ENCODE measurements at places on chromosomes 2 and 18. TPM values are rescaled to one million over a fixed set of nuclear protein-coding genes. Genes with fewer than 3 reads are reported as not detected.

RGPD3 gene
- total RNA-seq: 0.60 TPM

IL1R2 gene
- 0.15 TPM for total RNA-seq

HNMT gene
- 129 TPM for total RNA-seq

CCDC68 gene
- 8.9 TPM for total RNA-seq

RAPH1 gene
- total RNA-seq: 6.8 TPM

CCDC150 gene
- 0.99 TPM for total RNA-seq

CYP26B1 gene
- 4.4 TPM for total RNA-seq

CNDP1 gene
- total RNA-seq: 0.13 TPM

SKOR2 gene
- total RNA-seq: not detected

FZD7 gene
- 18.4 TPM for total RNA-seq

ITGA4 gene
- total RNA-seq: 1.0 TPM

ARL4C gene
- total RNA-seq: 5.5 TPM

B3GNT7 gene
- total RNA-seq: 14.3 TPM

RABL2A gene
- total RNA-seq: 22.3 TPM

MC2R gene
- not detected for total RNA-seq

PAX3 gene
- total RNA-seq: not detected

TMEM200C gene
- total RNA-seq: 1.1 TPM

OXER1 gene
- total RNA-seq: 6.0 TPM

GRCh38 chr2:233837694-233838229, 16.6 kb downstream of the HJURP start:
- no peaks in the 10 kb centered on the region for H3K27me3 ChIP-seq
- DNase-seq: no peak
- H3K27ac ChIP-seq: no peak overlapping the region
- no peaks in the 10 kb centered on the region for H3K4me1 ChIP-seq
- H3K36me3 ChIP-seq: no peaks in the 10 kb centered on the region
- H3K4me3 ChIP-seq: no peak overlapping the region

- no peak overlapping the region for H3K4me3 ChIP-seq
- H3K4me1 ChIP-seq: peaks cover 7% of the 10 kb centered on the region
- H3K27ac ChIP-seq: no peak overlapping the region
- H3K27me3 ChIP-seq: no peaks in the 10 kb centered on the region
- no peak for DNase-seq
Observed at GRCh38 chr2:226658555-226658954, 141.1 kb downstream of the IRS1 start.

GRCh38 chr2:41856946-41857345, 190.9 kb upstream of the PKDCC start:
- H3K4me3 ChIP-seq: no peak overlapping the region
- H3K36me3 ChIP-seq: no peaks in the 10 kb centered on the region
- H3K27ac ChIP-seq: no peak overlapping the region
- H3K27me3 ChIP-seq: no peaks in the 10 kb centered on the region

DNA sequence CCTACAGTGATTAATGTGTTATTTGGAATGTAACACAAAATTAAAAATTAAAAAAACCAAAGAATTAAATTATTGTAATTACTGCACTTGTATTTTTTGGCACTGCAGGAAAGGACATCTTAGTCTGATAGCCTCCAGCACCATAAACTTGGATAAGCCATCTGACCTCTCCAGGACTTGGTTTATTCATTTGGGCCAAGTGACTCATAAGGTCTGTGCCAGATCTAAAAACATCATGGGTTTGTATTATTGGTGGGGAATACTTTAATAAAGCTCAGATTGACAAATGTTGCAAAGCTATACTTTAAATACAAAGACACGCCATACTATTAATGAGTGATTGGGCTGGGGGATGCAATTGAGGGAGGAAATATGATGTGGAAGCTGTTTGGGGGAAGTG, 225.2 kb downstream of the ZNF521 start:
- H3K27ac ChIP-seq: no peak overlapping the region
- no peak for DNase-seq
- H3K27me3 ChIP-seq: no peaks in the 10 kb centered on the region
- no peak overlapping the region for H3K4me3 ChIP-seq
- no peaks in the 10 kb centered on the region for H3K4me1 ChIP-seq

- H3K27ac ChIP-seq: no peak overlapping the region
- no peak for DNase-seq
- H3K4me1 ChIP-seq: peaks cover 3% of the 10 kb centered on the region
Observed at GRCh38 chr18:25876330-25876948, 214.0 kb downstream of the SS18 start.

- no peak overlapping the region for H3K27ac ChIP-seq
- DNase-seq: no peak
- no peaks in the 10 kb centered on the region for H3K36me3 ChIP-seq
- no peaks in the 10 kb centered on the region for H3K4me1 ChIP-seq
- H3K27me3 ChIP-seq: no peaks in the 10 kb centered on the region
Observed at GRCh38 chr2:186637497-186637800, 47.6 kb downstream of the ITGAV start.

DNA sequence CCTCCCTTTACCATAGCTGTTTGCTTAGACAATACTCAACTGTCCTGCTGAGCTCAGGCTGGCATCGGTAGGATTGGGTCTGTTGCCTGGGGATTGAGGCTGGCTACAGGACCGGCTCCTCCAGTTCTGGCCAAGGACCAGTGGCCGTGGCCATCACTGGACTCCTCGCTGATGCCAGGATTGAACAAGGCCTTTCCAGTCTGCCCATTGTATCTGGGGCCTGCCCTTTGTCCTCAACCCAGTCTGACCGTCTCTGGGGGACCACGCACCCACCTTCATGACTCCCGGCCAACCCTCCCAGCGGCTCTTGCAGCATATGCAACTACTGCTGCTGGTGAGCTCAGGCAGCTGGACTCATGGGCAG, 28.7 kb downstream of the SH2D6 start:
- H3K27ac ChIP-seq: no peak overlapping the region
- H3K36me3 ChIP-seq: no peaks in the 10 kb centered on the region
- H3K4me1 ChIP-seq: peaks cover 16% of the 10 kb centered on the region
- H3K27me3 ChIP-seq: no peaks in the 10 kb centered on the region

DNA sequence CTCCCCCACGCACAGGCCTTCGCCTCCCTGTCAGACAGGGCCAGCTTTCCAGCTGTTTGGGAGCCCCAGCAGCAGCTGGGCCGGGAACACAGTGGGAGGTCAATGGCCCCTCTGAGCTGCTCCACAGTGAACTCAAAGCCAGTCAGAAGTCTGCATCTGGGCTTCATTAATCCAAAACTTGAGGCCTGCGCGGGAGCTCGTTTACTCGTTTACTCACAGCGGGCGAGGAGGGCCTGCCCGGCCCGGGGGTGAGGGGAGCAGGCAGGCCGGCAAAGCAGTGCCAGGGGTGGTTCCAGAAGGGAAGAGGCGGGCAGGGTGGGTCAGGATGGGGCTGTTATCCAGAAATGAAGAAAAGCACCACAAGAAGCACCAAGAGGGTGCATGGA, 36.8 kb upstream of the SEMA4C start:
- no peaks in the 10 kb centered on the region for H3K36me3 ChIP-seq
- H3K27ac ChIP-seq: peak overlapping the region; percentile 78
- peak overlapping the region; percentile 11 for H3K4me3 ChIP-seq

- no peaks in the 10 kb centered on the region for H3K36me3 ChIP-seq
- H3K4me1 ChIP-seq: peaks cover 15% of the 10 kb centered on the region
- H3K27me3 ChIP-seq: no peaks in the 10 kb centered on the region
- H3K4me3 ChIP-seq: no peak overlapping the region
Observed at GRCh38 chr2:108621687-108622681, 87.7 kb downstream of the LIMS1 start.

- no peak overlapping the region for H3K27ac ChIP-seq
- no peaks in the 10 kb centered on the region for H3K36me3 ChIP-seq
- H3K4me3 ChIP-seq: no peak overlapping the region
Observed at GRCh38 chr2:224377751-224378700, 23.9 kb downstream of the FAM124B start.

GRCh38 chr2:213046431-213046830, 105.0 kb downstream of the IKZF2 start:
- H3K27ac ChIP-seq: no peak overlapping the region
- no peaks in the 10 kb centered on the region for H3K27me3 ChIP-seq
- H3K36me3 ChIP-seq: no peaks in the 10 kb centered on the region
- no peaks in the 10 kb centered on the region for H3K4me1 ChIP-seq
